Activated naive CD4-positive, alpha-beta T cell treated with anti-CD3 and anti-CD28 coated beads for 36 hours (primary cell): ENCODE measurements at places on chromosomes 1 and 21. TPM values are rescaled to one million over a fixed set of nuclear protein-coding genes. Genes with fewer than 3 reads are reported as not detected.

Gene LCE1F
- not detected for total RNA-seq

Gene CRP
- total RNA-seq: not detected

Gene SLC2A1
- 21.2 TPM for total RNA-seq

Gene FCRL5
- not detected for total RNA-seq

DNA sequence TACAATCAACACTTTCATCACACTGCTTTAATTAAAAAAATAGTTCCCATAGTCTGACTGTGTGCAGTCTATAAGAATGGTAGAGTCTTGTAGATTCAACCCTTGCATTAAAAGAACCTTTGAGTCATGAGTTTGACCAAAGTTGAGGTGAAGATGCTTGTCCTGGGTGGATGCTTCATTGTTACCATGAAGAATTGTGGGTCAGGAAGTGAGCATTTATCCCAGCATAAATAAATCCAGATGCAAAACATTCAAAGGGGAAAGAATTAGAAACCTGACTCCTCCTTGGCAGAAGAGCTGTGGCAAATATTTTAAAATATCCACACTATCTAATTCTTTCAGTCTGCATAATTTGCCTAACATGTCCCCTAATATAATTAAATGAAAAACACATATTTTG lies 72.9 kb upstream of the SPAG17 start:
- H3K27me3 ChIP-seq: no peaks in the 10 kb centered on the region
- no peaks in the 10 kb centered on the region for H3K4me1 ChIP-seq
- no peaks in the 10 kb centered on the region for H3K36me3 ChIP-seq

DNA sequence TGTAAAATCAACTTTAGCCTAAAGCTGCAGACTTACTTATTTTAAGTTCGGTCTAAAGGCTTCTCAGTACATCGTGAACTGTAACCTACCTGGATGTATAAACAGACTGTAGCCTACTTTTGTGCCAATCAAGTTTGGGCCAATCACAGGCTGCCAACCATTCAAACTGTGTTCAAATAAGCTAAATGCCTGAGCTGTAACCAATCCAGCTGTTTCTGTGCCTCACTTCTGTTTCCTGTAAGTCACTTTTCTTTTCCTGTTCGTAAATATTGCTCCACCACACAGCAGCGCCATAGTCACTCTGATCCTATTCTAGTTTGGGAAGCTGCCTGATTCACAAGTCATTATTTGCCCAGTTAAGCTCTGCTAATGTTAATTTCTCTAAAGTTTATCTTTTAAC lies 37.5 kb upstream of the SLAMF9 start:
- no peaks in the 10 kb centered on the region for H3K36me3 ChIP-seq
- H3K4me1 ChIP-seq: peaks cover 8% of the 10 kb centered on the region
- no peaks in the 10 kb centered on the region for H3K27me3 ChIP-seq
- peak; percentile 57 for DNase-seq

GRCh38 chr1:208203127-208203847 lies 40.9 kb downstream of the PLXNA2 start:
- H3K4me1 ChIP-seq: no peaks in the 10 kb centered on the region
- DNase-seq: no peak
- H3K36me3 ChIP-seq: no peaks in the 10 kb centered on the region
- H3K27me3 ChIP-seq: no peaks in the 10 kb centered on the region
- H3K4me3 ChIP-seq: no peak overlapping the region
- H3K27ac ChIP-seq: no peak overlapping the region

DNA sequence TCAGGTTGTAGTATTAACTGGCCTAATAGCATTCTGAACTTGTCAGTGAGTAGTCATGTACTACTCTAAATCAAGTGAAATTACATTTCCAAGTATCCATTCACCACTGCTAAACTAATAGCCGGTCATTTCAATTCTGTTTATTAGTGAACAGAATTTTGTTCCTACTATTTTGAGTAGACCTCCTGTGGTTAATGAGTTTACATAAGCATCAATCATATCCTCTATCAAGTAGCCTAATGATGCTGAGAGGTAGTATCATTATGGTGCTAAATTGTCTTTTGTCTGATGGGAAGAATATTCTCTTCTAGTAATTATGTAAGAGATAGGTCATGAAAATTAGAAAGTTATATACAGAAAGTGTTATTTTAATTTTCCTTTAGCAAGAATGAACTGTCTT lies 602.8 kb downstream of the KCNT2 start:
- no peak overlapping the region for H3K27ac ChIP-seq
- H3K27me3 ChIP-seq: no peaks in the 10 kb centered on the region
- no peaks in the 10 kb centered on the region for H3K36me3 ChIP-seq
- DNase-seq: no peak
- no peak overlapping the region for H3K4me3 ChIP-seq
- no peaks in the 10 kb centered on the region for H3K4me1 ChIP-seq

- no peak overlapping the region for H3K27ac ChIP-seq
- H3K36me3 ChIP-seq: no peaks in the 10 kb centered on the region
- no peak overlapping the region for H3K4me3 ChIP-seq
Measured at GRCh38 chr1:118716775-118717174, 271.4 kb downstream of the TBX15 start.

GRCh38 chr1:207998691-207999090 lies 87.8 kb upstream of the CD34 start:
- no peaks in the 10 kb centered on the region for H3K27me3 ChIP-seq
- H3K4me3 ChIP-seq: no peak overlapping the region
- DNase-seq: no peak
- H3K4me1 ChIP-seq: no peaks in the 10 kb centered on the region
- H3K36me3 ChIP-seq: no peaks in the 10 kb centered on the region

DNA sequence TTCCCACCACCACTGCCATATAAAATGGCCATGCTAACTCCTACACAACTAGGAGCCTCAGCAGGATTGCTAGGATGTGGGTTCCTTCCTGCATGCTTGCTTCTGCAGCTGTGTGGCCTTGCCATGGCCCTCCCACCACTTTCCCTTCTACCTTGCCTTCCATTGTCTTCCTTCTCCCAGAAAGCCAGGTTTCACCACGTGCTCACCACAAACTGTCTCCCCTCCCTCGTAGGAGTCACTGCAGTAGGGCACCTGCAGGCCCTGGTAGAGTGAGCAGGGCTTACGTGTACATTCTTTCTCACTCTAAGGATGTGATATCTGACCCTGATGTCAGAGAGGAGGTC lies 3.7 kb downstream of the C1orf226 start:
- H3K36me3 ChIP-seq: no peaks in the 10 kb centered on the region
- no peak overlapping the region for H3K27ac ChIP-seq
- no peak overlapping the region for H3K4me3 ChIP-seq
- no peaks in the 10 kb centered on the region for H3K4me1 ChIP-seq
- H3K27me3 ChIP-seq: peaks cover 8% of the 10 kb centered on the region

GRCh38 chr1:46219551-46220520 lies 16.7 kb downstream of the LURAP1 start:
- no peak for DNase-seq
- H3K4me3 ChIP-seq: no peak overlapping the region
- no peaks in the 10 kb centered on the region for H3K27me3 ChIP-seq
- no peak overlapping the region for H3K27ac ChIP-seq
- no peaks in the 10 kb centered on the region for H3K36me3 ChIP-seq
- peaks cover 2% of the 10 kb centered on the region for H3K4me1 ChIP-seq

- no peak overlapping the region for H3K4me3 ChIP-seq
- H3K4me1 ChIP-seq: no peaks in the 10 kb centered on the region
- H3K27ac ChIP-seq: no peak overlapping the region
Measured at GRCh38 chr1:58035523-58035922, 511.0 kb downstream of the OMA1 start.

GRCh38 chr1:231053493-231054162 lies 13.6 kb upstream of the FAM89A start:
- H3K27me3 ChIP-seq: peaks cover 2% of the 10 kb centered on the region
- H3K36me3 ChIP-seq: no peaks in the 10 kb centered on the region
- no peak overlapping the region for H3K27ac ChIP-seq
- peaks cover 12% of the 10 kb centered on the region for H3K4me1 ChIP-seq

DNA sequence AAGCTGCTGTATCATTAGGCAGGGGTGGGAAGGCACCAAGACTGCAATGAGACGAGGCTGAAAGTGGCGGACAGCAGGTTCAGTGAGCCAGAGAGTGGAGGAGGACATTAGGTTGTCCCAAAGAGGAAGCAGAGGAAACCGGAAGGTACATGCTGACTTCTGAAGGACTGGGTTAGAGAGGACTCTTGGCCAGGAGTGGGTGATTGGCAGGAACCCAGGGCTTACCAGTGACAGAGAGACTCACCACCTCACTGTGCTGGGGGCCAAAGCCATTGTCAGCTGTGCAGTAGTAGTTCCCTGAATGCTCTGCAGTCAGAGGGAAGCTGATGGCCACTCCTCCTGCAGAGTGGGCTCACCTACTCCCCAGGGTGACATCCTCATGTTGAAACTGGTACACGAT lies 41.9 kb upstream of the FCRL4 start:
- H3K27ac ChIP-seq: no peak overlapping the region
- H3K4me3 ChIP-seq: no peak overlapping the region
- H3K27me3 ChIP-seq: peaks cover 6% of the 10 kb centered on the region
- H3K4me1 ChIP-seq: no peaks in the 10 kb centered on the region
- DNase-seq: no peak
- no peaks in the 10 kb centered on the region for H3K36me3 ChIP-seq

- no peak overlapping the region for H3K27ac ChIP-seq
- no peak for DNase-seq
- no peaks in the 10 kb centered on the region for H3K36me3 ChIP-seq
- no peak overlapping the region for H3K4me3 ChIP-seq
- no peaks in the 10 kb centered on the region for H3K27me3 ChIP-seq
- H3K4me1 ChIP-seq: no peaks in the 10 kb centered on the region
Measured at GRCh38 chr21:34342476-34342875, 21.3 kb upstream of the KCNE2 start.

GRCh38 chr1:174800216-174800851 lies 199.4 kb upstream of the CACYBP start:
- H3K27ac ChIP-seq: no peak overlapping the region
- DNase-seq: peak; percentile 47
- no peak overlapping the region for H3K4me3 ChIP-seq
- no peaks in the 10 kb centered on the region for H3K27me3 ChIP-seq
